Keratinocyte (primary cell): ENCODE measurements at places on chromosomes 5 and 9.
A peak's percentile ranks its signal among the peaks of the same experiment; 100 is the strongest.

- no peak for DNase-seq
- H3K27ac ChIP-seq = no peak overlapping the region
- no peak overlapping the region for H3K4me3 ChIP-seq
Observed at GRCh38 chr5:139335811-139336210, 5.8 kb upstream of the PAIP2 start.

DNA sequence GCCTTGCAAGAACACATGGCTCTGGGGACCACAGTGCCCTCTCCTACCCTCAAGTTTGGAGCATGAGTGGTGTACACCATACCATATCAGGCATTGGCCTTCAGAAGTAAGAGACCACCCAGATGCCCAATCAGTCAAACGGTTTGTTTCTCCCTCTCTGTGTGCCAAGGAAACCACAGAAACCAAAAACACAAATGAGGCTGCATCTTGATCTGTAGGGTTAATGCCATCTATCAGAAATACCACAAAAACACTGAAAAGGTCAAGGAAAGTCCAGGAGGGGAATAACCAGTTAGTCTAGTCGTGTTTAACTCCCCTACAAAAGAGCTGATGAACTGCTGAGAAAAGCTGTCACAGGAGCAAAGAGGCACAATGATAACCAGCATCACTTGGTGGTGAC, 78.4 kb downstream of the INSYN2B start:
- H3K27me3 ChIP-seq = no peaks in the 10 kb centered on the region
- DNase-seq = no peak
- H3K36me3 ChIP-seq = no peaks in the 10 kb centered on the region

DNA sequence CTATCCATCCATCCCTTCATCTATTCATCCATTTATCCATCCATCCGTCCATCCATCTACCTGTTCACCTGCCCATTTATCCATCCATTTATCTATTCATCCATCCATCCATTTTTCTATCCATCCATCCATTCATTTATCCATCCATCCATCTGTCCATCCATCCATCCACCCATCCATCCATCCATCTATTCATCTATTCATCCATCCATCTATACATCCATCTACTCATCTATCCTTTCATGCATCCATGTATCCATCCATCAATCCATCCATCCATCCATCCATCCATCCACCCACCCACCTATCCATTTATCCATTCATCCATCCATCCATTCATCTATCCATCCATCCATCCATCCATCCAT, 10.8 kb downstream of the COL27A1 start:
- no peak overlapping the region for H3K4me3 ChIP-seq
- H3K36me3 ChIP-seq = peaks cover 10% of the 10 kb centered on the region

GRCh38 chr9:100281676-100282387, 70.9 kb downstream of the TEX10 start:
- H3K27ac ChIP-seq = no peak overlapping the region
- no peak for DNase-seq
- H3K36me3 ChIP-seq = peaks cover 3% of the 10 kb centered on the region
- H3K4me1 ChIP-seq = no peaks in the 10 kb centered on the region
- H3K27me3 ChIP-seq = no peaks in the 10 kb centered on the region

- peaks cover 3% of the 10 kb centered on the region for H3K4me1 ChIP-seq
- no peak overlapping the region for H3K4me3 ChIP-seq
- DNase-seq = no peak
- no peak overlapping the region for H3K27ac ChIP-seq
- H3K27me3 ChIP-seq = no peaks in the 10 kb centered on the region
- H3K36me3 ChIP-seq = no peaks in the 10 kb centered on the region
Observed at GRCh38 chr9:96587338-96588315, 32.0 kb downstream of the CDC14B start.

GRCh38 chr9:96554326-96554725, 65.3 kb downstream of the CDC14B start:
- no peak overlapping the region for H3K27ac ChIP-seq
- H3K36me3 ChIP-seq = no peaks in the 10 kb centered on the region
- no peaks in the 10 kb centered on the region for H3K4me1 ChIP-seq

DNA sequence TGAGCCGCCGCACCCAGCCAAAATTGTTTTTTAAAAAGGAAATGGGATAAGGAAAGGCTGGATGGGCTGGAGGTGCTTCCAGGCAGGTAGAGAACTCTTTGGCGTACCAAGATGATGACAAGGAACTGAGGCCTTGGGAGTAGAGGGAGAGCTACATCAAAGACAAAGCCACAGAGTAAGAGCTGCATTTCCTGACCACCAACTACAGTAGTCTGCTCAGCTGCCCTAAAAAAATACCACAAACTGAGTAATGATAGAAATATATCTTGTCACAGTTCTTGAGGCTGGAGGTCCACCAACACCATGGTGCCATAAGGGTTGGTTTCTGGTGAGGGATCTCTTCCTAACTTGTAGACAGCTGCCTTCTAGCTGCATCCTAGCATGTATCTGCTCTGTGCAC, 8.2 kb downstream of the OR1K1 start:
- H3K27me3 ChIP-seq = no peaks in the 10 kb centered on the region
- no peak overlapping the region for H3K27ac ChIP-seq
- DNase-seq = no peak
- H3K36me3 ChIP-seq = no peaks in the 10 kb centered on the region
- H3K4me1 ChIP-seq = peaks cover 7% of the 10 kb centered on the region
- no peak overlapping the region for H3K4me3 ChIP-seq

- H3K27ac ChIP-seq = no peak overlapping the region
- no peak for DNase-seq
- no peaks in the 10 kb centered on the region for H3K4me1 ChIP-seq
Observed at GRCh38 chr5:168879331-168879730, 300.2 kb upstream of the PANK3 start.

GRCh38 chr9:82558855-82559630, 503.9 kb downstream of the RASEF start:
- no peaks in the 10 kb centered on the region for H3K4me1 ChIP-seq
- no peak overlapping the region for H3K4me3 ChIP-seq
- no peak for DNase-seq
- H3K27me3 ChIP-seq = no peaks in the 10 kb centered on the region
- no peak overlapping the region for H3K27ac ChIP-seq

- H3K4me1 ChIP-seq = peaks cover 7% of the 10 kb centered on the region
- H3K27me3 ChIP-seq = no peaks in the 10 kb centered on the region
- peak within 1 kb of the TSS; percentile 31 for H3K27ac ChIP-seq
- no peaks in the 10 kb centered on the region for H3K36me3 ChIP-seq
- no peak for DNase-seq
- peak within 1 kb of the TSS; percentile 91 for H3K4me3 ChIP-seq
Observed at GRCh38 chr9:135479469-135480052, at the start of gene PPP1R26. TSS of gene PPP1R26 (plus strand) at chr9:135479782. CDS start at chr9:135484511, 4,729 bp downstream.

DNA sequence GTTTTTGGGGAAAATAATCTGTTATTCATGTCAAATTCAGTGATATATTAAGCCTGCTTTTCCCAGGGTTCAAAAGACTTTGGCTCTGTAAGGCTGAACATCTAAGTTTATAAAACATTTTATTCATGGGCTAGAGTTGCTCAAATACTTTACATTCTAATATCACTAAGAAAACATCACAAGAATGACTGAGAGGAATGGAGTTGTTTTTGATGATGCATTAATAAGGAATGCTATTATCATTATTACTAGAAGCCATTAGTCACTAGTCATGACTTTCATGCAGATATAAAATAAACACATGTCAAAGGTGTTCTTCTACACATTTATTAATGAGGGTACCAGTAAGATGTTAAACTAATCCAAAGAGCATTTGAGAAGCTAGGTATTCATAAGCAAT, 185.5 kb upstream of the KCNN2 start:
- no peak for DNase-seq
- H3K36me3 ChIP-seq = no peaks in the 10 kb centered on the region
- H3K27ac ChIP-seq = peak overlapping the region; percentile 36
- H3K4me3 ChIP-seq = no peak overlapping the region
- H3K4me1 ChIP-seq = peaks cover 18% of the 10 kb centered on the region

DNA sequence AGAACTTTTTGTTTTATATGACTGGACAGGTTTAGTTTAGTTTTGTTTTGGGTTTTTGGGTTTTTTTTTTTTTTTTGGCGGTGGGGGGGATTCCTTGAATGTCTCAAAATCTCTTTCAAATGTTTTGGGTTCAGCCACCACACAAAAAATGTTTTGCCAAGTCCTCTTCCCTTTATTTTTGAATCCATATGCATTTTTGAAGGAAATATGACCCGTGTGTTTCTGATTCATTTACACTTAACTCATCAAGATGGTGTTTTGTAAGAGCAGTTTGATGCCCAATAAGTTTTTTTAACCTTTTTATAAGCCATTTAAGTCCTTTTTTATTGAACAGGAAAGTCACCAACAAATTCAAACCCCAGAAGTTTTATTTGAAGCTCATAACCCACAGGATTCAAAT, 209.8 kb downstream of the CWC27 start:
- no peak overlapping the region for H3K4me3 ChIP-seq
- DNase-seq = no peak
- H3K27me3 ChIP-seq = no peaks in the 10 kb centered on the region

- H3K27ac ChIP-seq = no peak overlapping the region
- H3K4me3 ChIP-seq = no peak overlapping the region
- no peak for DNase-seq
- peaks cover 29% of the 10 kb centered on the region for H3K36me3 ChIP-seq
- H3K4me1 ChIP-seq = no peaks in the 10 kb centered on the region
- H3K27me3 ChIP-seq = no peaks in the 10 kb centered on the region
Observed at GRCh38 chr9:137764981-137765380, 112.6 kb upstream of the CACNA1B start.

- no peaks in the 10 kb centered on the region for H3K36me3 ChIP-seq
- no peaks in the 10 kb centered on the region for H3K27me3 ChIP-seq
Observed at GRCh38 chr9:16833296-16833835, 37.1 kb downstream of the BNC2 start.

- no peaks in the 10 kb centered on the region for H3K36me3 ChIP-seq
- H3K27ac ChIP-seq = peak overlapping the region; percentile 89
- H3K4me3 ChIP-seq = peak overlapping the region; percentile 11
- peaks cover 61% of the 10 kb centered on the region for H3K4me1 ChIP-seq
Observed at GRCh38 chr9:127968700-127969383, 11.9 kb downstream of the EEIG1 start.

DNA sequence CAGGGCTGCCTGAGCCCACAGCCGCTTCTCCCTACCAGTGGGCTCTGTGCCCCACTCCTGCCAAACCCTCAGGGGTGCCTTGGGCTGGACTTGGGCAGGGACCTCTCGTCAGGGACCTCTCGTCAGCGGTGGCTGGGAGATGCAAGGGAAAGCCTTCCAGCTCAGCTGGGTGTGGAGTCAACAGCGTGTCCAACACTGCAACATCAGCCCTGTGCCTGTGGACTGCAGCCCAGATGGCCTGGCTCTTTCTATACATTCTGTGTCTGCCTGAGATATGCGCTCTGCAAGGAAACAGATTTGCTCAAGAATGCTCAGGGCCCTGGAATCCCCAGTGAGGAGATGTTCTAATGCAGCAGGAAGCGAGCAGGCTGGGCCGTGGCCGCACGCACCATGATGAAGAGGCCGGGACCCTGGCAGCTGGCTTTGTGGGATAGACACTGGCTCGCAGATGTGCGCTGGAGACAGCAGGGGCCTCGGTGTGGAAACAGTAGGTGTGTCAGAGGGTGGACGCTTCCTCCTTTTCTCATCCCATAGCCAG, 85.0 kb upstream of the COL5A1 start:
- H3K27me3 ChIP-seq = no peaks in the 10 kb centered on the region
- H3K4me3 ChIP-seq = no peak overlapping the region
- no peak overlapping the region for H3K27ac ChIP-seq
- no peaks in the 10 kb centered on the region for H3K36me3 ChIP-seq
- no peak for DNase-seq
- H3K4me1 ChIP-seq = peaks cover 21% of the 10 kb centered on the region

GRCh38 chr5:120504057-120504456, 40.0 kb downstream of the PRR16 start:
- H3K4me3 ChIP-seq = no peak overlapping the region
- no peaks in the 10 kb centered on the region for H3K36me3 ChIP-seq
- no peaks in the 10 kb centered on the region for H3K4me1 ChIP-seq
- no peaks in the 10 kb centered on the region for H3K27me3 ChIP-seq
- no peak for DNase-seq

GRCh38 chr5:16510098-16510497, 44.5 kb upstream of the ZNF622 start:
- no peaks in the 10 kb centered on the region for H3K36me3 ChIP-seq
- peaks cover 19% of the 10 kb centered on the region for H3K4me1 ChIP-seq
- no peak overlapping the region for H3K27ac ChIP-seq
- H3K27me3 ChIP-seq = no peaks in the 10 kb centered on the region
- no peak overlapping the region for H3K4me3 ChIP-seq
- DNase-seq = no peak

DNA sequence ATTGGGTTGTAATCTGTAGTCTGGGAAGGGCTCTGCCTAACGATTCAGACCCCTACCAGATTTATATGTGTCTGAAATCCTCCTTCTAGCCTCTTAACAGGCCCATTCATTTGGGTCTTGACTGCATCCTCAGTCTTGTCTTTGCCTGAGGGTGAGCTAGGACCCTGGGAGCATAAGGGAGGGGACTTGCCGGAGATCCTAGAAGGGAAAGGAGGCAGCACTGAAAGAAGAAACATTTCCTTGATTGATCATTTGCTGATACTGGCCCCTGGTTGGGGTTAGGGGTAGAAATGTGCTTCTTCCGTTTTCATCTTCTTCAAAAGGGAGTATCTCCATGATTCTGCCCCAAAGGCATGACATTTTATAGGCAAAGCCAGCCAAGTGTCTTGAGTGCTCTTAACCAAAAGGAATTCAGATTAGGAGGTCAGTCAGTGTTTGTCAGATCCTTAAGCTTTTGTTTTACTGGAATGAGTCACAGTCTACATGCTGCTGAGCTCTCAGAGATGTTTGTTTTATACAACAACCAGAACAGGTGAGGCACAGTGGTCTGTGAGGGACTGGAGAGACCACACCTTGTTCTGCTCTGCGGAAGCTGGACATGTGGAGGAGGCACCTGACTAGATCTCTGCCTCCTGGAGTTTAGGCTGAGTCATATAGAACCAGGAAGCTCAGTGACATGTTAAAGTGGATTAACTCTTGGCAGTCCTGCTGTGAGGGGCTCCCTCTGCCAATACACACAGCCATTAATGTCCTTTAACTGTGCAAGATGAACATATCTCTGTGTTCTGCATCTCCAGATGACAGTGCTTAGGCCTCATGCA, 37.7 kb downstream of the PCDHAC2 start:
- no peak overlapping the region for H3K4me3 ChIP-seq
- H3K27ac ChIP-seq = peak overlapping the region; percentile 71
- H3K27me3 ChIP-seq = no peaks in the 10 kb centered on the region
- H3K36me3 ChIP-seq = no peaks in the 10 kb centered on the region
- DNase-seq = peak; percentile 81
- H3K4me1 ChIP-seq = peaks cover 30% of the 10 kb centered on the region

DNA sequence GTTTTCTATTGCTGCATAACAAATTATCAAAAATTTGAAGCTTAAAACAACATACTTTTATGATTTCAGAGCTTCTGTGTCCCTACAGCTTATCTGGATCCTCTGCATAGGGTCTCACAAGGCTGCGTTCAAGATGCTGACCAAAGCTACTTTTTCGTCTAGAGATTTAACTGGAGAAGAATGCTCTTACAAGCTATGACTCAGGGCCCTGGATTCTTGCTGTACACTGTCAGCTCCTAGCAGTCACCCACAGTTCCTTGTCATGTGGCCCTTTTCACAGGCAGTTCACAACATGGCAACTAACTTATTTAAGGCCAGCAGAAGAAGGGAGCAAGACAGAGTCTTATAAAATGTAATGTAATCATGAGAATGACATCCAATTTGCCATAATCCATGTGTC, 70.8 kb upstream of the FAM174A start:
- H3K4me3 ChIP-seq = no peak overlapping the region
- H3K27ac ChIP-seq = no peak overlapping the region
- no peaks in the 10 kb centered on the region for H3K27me3 ChIP-seq
- no peak for DNase-seq

- no peak overlapping the region for H3K4me3 ChIP-seq
- peaks cover 29% of the 10 kb centered on the region for H3K4me1 ChIP-seq
- H3K36me3 ChIP-seq = no peaks in the 10 kb centered on the region
- H3K27me3 ChIP-seq = no peaks in the 10 kb centered on the region
- H3K27ac ChIP-seq = no peak overlapping the region
- DNase-seq = no peak
Observed at GRCh38 chr9:131661568-131662288, 78.1 kb downstream of the RAPGEF1 start.
